AG04450 (cell line): ENCODE measurements at places on chromosomes 7 and 10.

- no peak for DNase-seq
These were observed 198.6 kb downstream of the TMEM178B start for GRCh38 chr7:141272417-141272816.

GRCh38 chr10:100167553-100168312, 18.1 kb downstream of the ERLIN1 start:
- DNase-seq: no peak

DNA sequence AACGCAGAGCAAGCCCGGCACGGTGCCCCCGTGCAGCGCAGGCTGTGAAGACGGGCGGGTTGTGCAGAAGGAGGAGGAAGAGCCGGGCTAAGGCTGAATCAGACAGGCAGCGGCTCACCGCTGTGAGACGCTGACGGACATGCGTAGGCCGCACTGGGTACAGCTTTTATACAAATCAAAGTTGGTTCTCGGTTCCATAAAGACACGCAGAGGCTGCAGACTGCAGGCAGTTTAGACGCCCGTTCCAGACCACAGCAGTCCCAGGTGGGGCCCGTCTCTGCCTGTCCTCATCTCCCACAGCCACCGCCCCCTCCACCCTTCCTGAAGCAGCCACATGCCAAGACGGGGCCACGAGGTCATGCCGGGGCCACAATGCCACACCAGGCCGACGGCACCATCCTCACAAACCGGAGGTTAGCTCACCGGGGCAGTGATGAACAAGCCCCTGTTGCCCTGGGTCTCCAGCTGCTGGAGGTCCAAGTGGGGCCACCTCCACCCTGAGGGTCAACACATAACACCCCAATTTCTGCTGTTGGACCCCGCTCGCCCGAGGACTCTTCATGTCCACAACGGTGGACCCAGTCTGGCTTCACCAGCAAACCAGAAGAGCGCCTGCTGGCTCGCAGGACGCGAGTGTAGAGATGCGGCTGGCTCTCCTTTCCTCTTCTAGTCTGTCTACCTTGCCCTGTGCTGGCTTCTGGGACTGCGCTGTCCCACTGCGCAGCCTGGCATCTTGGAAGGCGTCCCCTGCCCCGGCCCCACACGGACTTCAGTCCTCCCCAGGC, 227.2 kb downstream of the ELFN1 start:
- no peak for DNase-seq

DNA sequence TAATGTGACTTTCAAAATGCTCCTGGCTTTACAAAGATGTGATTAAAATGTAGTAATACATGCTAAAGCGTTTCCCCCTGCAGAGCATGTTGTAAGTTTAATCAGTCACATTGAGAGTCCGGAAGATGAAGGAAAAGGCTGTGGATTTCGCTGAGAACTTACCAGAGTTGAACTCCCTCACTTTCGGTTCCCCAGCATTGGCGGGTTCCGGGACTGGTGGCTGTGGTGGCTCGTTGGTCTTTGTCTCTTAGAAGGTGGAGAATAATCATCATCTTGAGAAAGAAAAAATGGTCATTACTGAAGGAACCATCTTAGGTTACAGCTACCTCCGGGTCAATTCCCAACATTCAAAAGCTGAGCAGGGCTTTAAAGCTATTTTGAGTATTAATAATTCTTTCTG, 9.6 kb upstream of the NUPR2 start:
- DNase-seq: no peak

- no peak for DNase-seq
These were observed 37.4 kb upstream of the EPHB6 start for GRCh38 chr7:142817506-142817905.

GRCh38 chr10:103895411-103896186, 22.4 kb downstream of the STN1 start:
- DNase-seq: no peak

GRCh38 chr10:3136763-3137611, 35.6 kb downstream of the PITRM1 start:
- peak; percentile 26 for DNase-seq

DNA sequence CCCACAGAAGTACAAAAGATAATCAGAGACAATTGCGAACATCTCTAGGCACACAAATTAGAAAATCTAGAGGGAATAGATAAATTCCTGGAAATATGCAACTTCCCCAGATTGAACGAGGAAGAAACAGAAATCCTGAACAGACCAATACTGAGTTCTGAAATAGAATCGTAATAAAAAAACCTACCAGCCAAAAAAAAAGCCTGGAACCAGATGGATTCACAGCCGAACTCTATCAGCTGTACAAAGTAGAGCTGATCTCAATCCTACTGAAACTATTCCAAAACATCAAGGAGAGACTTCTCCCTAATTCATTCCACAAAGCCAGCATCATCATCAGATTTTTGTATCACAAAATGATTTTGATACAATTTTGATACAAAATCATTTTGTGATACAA, 206.4 kb downstream of the REEP3 start:
- DNase-seq: no peak

DNA sequence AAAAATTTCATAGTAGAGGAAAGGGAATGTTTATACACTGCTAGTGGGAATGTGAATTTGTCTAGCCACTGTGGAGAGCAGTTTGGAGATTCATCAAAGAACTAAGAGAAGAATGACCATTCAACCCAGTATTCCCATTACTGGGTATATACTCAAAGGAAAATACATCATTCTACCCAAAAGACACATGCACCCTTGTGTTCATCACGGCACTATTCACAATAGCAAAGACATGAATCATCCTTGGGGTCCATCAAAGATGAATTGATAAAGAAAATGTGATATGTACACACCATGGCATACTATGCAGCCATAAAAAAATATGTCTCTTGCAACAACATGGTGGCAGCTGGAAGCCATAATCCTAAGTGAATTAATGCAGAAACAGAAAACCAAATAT, 825.7 kb downstream of the TNS3 start:
- no peak for DNase-seq

GRCh38 chr10:129187331-129187730, 279.7 kb upstream of the MGMT start:
- DNase-seq: no peak

DNA sequence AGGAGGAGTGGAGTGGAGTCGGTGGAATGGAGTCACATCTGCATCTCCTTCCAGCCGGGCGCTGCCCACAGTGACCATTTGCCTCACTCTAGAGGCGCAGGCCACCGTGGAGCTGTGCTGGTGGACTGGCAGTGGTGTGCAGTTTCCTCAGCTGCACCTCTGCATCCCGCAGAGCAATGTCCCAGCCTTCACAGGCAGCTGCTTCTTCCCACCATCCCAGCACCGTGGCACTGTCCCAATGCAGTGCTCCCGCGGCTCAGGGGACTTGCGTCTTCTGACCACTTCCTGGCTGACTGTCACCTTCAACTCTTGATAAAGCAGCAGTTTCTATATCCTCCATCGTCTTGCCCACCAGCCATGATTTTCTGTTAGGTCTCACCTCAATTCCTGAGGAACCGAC, 90.3 kb upstream of the SFMBT2 start:
- no peak for DNase-seq

DNA sequence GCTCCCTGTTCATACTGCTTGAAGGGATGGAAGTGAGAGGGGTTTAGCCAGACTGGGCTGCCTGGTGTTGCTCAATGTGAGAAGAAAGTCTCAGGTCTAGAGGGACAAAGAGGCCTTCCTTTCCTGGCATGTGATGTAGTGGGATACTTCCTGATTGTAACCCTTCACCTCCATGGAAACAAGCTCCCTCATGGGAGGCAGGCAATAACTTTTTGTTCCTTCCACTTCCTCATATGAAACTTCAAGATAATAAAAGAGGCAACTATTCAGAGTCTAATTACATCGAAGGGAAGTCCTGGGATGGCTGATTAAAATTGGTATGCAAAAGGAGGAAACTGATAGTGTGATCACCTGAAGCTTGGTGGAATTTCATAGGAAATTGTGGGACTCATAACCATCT, 84.1 kb upstream of the ETV1 start:
- no peak for DNase-seq
